CD4-positive, alpha-beta T cell treated with Interleukin-4 for 1 hour (primary cell): ENCODE measurements at places on chromosomes 2 and 18.

DNA sequence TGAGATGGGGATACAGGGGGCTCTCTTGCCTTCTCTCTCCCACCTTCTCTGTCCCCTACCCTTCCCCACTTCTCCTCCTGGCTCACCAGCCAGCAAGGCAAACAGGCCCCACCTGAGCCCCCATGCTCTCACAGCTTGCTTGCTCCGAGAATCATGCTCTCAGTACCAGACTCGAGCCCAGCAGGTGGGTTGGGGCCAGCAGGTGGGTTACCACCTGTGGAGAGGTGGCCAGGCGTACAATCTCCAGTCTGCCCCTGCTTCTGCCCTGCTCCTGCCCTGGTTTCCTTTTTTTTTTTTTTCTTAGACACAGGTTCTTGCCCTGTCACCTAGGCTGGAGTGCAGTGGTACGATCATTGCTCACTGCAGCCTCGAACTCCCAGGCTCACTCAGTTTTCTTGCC is 214.5 kb downstream of the SH3RF3 start:
- DNase-seq = no peak

GRCh38 chr2:237304763-237305514 is 109.0 kb downstream of the COL6A3 start:
- no peak for DNase-seq

DNA sequence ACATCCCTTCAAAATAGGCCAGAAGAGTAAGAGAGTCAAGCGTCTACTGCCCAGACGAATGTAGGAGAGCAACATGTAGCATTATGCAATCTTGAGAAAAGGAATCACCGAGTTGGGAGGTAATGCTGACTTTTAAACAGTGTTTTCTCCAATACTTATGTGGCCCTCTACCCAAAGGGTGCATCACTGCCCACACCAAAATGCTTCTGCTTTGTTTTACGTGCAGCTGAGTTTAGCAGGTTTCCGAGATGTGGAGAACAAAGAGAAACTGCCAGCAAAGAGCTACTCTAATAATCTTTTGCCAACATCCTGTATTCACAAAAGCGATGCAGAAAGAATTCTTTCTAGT is 63.4 kb upstream of the ZEB2 start:
- DNase-seq = no peak

DNA sequence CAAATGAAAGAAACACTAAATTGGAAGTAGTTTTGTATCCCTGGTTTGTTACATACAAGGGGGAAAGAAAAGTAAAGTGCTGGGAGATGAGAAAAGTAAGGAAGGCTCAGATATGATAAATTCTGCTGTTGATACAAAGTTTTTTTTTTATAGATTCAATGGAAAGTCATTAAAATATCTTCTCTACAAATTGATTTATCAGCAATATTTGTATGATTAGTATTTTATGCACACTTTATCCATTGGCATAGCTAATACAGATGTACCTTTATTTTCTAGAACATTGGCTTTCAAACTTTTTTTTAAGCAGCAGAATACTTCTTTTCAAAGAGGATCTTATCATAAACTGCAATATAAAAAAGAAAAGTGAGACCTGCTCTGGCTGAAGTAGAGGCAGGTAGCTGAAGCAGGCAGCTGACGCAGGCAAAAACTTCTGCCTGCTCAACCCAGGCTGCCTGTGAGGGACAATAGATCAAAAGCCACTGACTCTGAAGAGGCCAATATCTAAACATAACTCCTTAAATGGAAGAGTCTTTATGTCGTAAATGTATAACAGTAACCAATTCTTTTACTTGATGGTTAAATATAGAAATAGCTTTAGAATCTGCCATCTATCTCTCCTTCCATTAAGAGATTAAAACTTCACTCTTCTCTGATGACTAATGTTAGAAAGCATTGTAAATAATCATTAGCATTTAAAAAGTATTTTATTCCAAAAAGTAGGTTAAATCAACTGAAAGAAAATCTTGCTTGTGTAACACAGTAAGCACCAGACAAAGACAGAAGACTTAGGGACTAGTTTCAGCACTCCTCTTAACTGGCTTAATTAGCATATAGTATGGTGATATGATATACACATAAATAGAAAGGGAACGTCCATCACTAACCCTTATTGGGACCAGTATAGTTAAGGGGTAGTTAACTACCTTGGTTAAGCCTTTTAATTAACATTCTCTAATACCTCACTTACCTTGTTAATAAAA is 174.2 kb downstream of the SLC39A10 start:
- DNase-seq = no peak

DNA sequence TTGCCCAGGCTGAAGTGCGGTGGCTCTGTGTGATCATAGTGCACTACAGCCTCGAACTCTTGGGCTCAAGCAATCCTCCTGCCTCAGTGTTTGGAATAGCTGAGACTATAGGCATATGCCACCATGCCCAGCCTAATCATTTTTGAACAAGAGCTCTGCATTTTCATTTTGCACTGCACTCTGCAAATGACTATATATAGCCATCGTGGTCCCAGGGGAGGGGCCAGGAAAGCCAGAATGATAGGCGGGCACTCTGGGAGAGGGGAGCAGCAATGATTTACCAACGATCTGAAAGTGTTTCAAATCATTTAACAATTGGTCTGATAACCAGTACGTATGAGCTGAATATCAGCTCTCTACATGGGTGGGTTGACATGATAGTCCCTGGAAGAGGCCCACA is 22.3 kb upstream of the ST3GAL5 start:
- no peak for DNase-seq

DNA sequence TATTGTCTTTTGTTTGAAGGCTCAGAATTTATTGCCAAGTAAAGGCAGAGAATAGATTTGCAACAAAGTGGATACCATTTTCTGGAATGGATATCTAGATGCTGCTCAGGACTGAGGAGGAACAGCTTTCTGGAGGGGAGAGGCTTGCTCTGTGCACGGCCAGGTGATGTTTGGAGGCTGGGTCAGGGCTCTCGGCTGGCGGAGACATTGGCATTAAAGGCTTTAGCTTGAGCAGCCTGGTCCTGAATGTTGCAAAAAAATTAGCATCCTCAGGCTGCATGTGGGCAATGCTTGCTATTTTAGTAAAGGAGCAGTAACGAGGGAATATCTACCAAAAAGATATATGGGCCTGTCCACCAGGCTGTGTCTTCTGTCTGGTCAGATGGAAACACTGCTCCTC is 20.4 kb downstream of the RNF144A start:
- no peak for DNase-seq

DNA sequence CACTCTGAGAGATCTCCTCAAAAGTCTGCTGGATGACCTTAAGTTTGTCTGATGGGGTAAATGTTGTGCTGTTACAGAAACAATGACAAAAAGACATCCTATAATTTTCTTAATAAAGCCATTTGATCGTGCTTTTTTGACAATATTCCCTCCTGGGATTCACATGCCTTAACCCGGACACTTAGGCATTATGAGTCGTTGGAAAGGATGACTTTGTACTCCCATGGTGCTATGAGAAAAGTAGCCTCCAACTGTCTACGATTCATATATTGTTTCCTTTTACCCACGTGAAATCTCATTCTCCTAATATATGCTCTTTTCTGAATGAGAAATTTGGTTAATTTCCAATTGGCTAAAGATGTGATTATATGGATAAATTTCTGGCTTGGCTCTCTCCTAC is 6.1 kb upstream of the MPP4 start:
- no peak for DNase-seq

- DNase-seq = no peak
These were observed 163.1 kb upstream of the WDSUB1 start for GRCh38 chr2:159449504-159450124.

GRCh38 chr2:22020091-22020742 is 896.4 kb downstream of the TDRD15 start:
- DNase-seq = no peak

GRCh38 chr2:241197947-241198346 is 9.5 kb downstream of the ANO7 start:
- no peak for DNase-seq

DNA sequence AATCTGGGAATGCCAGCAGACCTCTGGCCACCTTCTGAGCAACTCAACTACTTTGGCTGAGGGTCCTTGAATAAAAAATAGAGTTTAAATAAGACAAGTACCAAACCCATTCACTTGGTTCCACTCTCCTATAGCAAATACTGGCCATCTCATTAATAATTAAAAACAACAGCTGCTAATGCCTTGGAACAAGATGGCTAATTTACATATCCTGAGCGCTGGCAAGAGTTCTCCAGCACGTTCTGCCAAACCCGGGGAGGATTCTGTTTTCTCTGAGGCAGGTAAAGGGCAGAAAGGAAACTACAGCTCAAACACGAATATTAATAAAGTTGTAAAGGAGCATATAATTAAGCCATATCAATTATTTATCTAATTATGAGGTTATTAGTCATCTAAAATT is 1123.7 kb downstream of the TDRD15 start:
- DNase-seq = no peak

GRCh38 chr2:190551928-190552327 is 17.4 kb upstream of the NEMP2 start:
- DNase-seq = peak; percentile 46

DNA sequence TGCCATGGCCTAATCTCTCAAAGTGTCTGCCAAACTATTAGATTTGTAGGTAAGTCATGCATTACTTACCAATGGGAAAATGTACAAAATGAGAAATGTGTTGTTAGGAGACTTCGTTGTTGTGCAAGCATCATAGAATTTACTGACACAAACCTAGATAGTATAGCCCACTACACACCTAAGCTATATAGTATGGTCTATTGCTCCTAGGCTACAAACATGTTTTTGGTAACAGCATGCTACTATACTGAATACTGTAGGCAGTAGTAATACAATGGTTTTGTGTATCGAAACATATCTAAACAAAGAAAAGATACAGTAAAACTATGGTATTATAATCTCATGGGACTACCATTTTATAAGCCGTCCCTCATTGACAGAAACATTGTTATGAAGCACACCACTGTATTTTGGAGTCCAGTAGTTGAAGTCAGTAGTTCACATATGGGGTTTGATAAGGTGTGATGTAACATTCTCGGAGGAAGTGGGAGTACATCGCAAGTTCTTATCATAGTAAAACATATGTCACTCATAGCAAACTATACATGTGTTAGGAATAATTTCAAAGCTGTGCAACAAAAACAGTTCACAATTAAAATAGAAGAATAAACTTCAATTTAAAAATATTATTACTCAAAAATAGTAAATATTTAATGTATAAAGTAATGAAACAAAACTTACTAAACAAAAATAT is 12.0 kb upstream of the GTF2A1L start:
- DNase-seq = no peak

- DNase-seq = no peak
These were observed 39.3 kb downstream of the RAB10 start for GRCh38 chr2:26072925-26073768.

DNA sequence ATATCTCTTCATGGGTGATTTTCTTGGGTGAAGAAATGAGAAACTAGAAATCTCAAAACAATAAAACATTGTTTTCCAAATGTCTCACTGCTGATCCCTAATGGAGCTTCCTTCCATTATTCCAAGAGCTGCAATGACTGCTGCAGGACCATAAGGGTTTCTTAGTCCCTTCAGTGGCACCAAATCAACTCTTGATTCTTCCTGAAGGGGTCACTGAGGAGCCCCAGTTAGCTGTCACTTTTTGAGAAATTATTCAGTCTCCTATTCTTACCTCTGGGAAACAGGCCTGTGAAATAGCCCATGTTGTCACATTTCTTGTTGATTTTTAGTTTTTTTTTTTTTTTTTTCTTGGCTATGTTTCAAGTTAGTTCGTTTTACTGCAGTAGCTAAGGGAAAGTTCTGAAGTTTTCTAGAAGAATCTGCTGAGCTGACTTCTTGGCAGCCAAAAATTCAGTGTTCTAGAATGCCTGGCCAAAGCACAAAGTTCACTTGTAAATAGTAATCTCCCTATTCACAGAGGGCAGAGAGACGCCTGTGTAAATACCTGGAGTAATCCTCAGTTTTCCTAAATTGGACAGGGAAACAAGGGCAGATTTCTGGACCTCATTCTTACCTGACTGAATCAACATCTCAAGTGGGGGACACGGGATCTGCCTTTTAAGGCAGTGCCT is 480.0 kb downstream of the RIT2 start:
- no peak for DNase-seq

DNA sequence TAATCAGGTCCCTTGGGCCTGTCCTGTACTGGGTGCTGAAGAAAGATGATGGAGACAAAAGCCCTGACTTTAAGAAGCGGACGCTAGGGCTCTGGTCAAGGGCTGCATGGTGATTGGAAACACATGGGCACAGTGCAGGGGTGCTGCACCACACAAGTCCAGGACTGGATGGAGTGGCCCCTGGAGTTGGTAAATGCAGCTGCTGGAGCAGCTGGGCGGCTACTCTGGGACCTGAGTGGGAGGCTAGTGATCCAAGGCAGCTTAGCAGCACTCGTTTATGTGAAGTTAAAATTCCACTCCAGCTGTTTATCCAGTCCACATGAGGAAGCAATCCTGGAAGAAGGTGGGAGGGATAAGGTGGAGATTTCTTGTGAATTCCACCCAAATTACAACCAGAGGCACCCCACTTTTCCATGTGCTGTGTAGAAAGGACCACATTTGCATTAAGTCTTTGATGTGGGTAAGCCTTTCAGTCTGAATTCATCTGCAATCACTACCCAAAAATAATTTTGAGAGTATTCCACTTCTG is 24.9 kb downstream of the MERTK start:
- no peak for DNase-seq

DNA sequence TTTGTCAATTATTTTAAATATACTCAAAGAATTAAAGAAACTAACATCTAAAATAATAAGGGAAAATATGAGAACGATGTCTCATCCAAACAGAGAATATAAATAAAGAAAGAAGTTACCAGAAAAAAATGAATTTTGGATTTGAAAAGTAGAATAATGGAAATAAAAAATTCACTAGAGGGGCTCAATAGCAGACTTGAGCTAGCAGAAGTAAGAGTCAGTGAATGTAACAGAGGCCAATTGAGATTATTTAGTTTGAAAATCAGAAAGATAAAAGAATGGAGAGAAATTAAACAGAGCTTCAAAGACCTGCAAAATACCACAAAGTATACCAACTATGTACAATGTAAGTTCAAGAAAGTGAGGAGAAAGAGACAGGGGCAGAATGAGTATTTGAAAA is 333.6 kb downstream of the GPD2 start:
- no peak for DNase-seq

GRCh38 chr2:240635121-240635997 is 10.1 kb downstream of the GPR35 start:
- DNase-seq = no peak

GRCh38 chr2:231204581-231204980 is 6.2 kb downstream of the ARMC9 start:
- no peak for DNase-seq

- no peak for DNase-seq
These were observed 503.2 kb upstream of the FAM98A start for GRCh38 chr2:34102339-34102738.

- DNase-seq = no peak
These were observed 158.9 kb downstream of the NEB start for GRCh38 chr2:151575338-151575737.
